Left cardiac atrium (tissue), 4 donors: ENCODE measurements at places on chromosomes 13 and 19. TPM values are rescaled to one million over a fixed set of nuclear protein-coding genes. Genes with fewer than 3 reads are reported as not detected.

Gene CEACAM4
- total RNA-seq, result 0.84 TPM

- no peak for DNase-seq
Measured at GRCh38 chr13:112911285-112911701, 57.7 kb upstream of the MCF2L start.

DNA sequence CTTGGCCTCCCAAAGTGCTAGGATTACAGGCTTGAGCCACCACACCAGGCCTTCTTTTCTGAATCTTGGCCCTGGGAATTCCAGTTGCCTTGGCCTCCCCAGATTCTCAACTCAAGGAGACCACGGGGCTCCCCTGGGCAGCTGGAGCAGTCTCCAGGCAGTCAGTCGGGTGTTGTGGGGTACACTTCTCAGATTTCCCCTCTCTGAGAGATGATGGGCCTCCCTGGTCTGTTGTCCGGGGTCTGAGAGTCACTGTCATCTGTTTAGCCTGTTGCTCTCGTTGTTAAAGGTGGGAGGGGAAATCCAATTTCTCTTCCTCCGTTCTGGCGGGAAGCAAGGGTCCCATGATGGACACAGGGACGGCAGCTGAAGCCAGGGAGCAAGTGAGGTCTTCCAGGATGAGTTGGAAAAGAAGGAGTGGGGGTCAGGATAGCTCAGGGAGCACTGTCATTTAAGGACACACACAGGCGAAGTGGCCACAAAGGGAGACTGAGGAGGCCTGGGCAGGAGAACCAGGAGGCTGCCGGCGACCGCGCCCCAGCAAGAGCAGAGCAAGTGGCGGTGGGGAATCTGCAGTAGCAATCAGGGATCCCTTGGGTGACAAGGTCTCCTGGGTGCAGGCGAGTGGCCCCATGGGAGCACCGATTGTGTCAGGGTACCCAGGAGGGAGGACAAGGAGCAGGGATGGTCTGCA is 15.7 kb downstream of the WTIP start:
- DNase-seq, result no peak

Gene IL17D
- total RNA-seq, result 1.8 TPM

DNA sequence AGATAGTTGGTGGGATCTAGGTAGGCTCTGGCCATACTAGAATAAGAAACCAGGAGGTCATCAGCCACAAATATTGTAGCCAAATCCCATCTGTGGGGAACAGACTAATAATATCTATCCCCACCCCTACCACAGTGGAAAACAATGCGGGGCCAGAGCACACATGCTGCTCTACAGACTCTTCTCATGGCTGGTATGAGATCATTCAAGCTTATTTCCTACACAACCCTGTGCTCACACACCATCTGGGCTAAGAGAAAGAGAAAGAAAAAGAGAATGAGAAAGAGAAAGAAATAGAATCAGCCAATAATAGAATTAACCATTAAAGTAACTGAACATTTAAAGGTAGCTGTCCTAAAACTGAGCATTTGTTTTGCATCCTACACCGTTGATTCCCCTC is 1268.4 kb upstream of the SPRY2 start:
- no peak for DNase-seq

Gene FBXO17
- 7.8 TPM for total RNA-seq

Gene SHKBP1
- 24.4 TPM for total RNA-seq

Gene ZNF431
- total RNA-seq, result 6.8 TPM

Gene TNNT1
- total RNA-seq, result 13.7 TPM

Gene CEACAM7
- total RNA-seq, result not detected

GRCh38 chr13:45055902-45056648 is 64.2 kb upstream of the GTF2F2 start:
- peak; percentile 25 for DNase-seq

GRCh38 chr19:16801600-16802013 is 27.6 kb upstream of the SIN3B start:
- no peak for DNase-seq

- no peak for DNase-seq
Measured at GRCh38 chr19:9799162-9799561, 19.7 kb downstream of the FBXL12 start.

GRCh38 chr13:24997367-24997967 is 98.5 kb upstream of the PABPC3 start:
- no peak for DNase-seq

DNA sequence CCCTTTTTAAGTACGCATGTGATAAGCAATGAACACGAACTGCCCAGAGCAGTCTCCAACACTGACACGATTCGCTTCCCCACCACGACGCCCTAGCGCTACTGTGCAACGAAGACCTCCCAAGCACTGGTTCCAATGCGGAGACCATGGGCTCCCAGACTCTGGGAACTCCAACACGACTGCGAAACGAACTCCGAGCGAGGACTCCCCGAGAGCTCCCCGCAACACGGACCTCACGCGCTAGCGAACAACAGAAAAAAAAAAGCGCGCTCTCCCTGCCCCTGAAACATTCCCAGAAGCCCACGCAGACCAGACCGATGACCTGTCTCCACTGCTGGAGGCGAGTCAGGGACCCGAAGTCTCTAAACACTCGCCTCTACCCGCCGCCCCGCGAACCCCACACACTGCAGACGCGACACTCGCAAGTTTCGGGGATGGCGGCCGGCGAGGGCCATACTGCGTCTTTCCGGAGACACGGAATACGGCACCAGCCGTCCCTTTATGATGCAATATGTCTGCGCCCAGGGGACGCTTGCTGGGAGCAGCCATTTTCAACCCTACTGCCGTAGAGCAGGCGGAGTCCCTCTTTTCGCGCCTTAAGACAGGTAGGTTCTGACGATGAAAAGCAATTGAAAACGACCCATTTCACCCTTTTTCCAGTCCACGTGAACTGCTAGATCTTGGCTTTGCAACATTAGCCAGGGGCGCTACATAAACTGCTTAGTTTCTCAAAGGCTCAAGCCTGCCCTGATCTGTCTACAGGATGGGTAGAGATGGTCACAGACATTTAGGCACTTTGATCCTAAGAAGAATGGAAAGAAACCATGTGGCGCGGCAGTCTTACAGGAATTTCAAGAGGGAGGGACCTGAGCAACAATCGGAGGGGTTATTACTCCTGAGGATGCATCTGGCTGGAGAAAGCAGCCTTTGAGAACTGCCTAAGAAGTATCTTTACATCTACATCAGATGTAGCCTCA is at the start of gene ZNF577:
Gene ZNF577 (minus strand): TSS at position 430 of the 977 bp plus-strand sequence. CDS start 7,569 bp downstream, outside the sequence.
- DNase-seq, result peak; percentile 93

Gene DMPK
- 200 TPM for total RNA-seq

DNA sequence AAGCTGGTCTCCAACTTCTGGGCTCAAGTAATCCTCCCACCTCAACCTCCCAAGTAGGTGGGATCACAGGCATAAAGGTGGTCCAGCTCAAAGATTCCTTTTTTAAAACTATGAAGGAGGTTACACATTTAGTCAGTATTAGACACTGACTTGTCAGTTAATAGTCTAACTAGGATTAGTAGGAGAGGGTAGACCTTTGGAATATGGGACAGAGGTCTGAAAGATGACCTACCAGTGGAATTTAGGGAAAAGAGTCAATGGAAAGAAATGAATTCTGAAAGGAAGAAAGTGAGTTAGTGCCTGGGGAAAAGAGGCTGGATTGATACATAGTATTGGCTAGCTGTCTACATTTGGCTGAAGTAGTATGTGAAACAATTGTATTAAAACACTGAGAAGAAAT is 220.7 kb downstream of the MZT1 start:
- DNase-seq, result no peak

DNA sequence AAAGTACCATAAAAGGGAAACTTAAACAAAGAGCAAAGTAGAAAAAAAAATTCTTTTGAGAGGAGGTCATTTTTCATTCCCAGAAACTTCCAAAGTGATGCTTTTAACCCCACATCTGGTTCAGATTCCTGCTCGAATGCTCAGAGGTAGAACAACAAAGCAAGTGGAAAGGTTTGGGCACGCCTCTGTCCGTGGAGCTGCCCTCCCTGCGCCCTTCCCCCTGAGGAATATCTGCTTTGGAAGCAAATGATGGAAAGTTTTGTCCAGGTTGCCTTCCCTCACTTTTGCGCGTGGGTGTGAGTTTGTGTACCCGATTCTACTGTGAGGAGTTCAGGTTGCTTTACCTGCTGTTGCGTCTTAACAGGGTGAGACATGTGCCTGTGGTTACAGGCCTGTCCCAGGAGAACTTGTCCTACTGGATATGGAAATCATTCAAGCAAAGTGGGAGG is 110.2 kb downstream of the KLF5 start:
- DNase-seq, result no peak

- no peak for DNase-seq
Measured at GRCh38 chr19:58395979-58396627, 647 bp downstream of the RNF225 start.

DNA sequence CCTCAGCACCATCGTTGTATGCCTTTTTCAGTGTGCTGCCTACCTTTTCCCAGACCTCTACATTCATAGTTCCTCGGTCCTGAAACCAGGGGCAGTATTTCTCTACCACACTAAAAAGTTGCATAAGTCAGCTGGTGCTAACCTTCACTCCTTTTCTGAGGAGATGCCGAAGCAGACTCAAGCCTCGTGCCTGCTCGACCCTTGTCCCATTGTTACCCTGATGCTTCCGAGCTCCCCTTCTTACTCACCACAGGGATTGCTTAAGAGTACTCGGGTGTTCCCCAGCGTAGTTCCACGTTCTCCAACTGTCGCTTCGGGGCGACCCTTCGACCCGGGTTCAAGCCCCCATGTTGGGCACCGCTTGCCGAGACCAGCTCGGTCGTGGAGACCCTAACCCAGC is 19.0 kb upstream of the IL17D start:
- no peak for DNase-seq

Gene RNF113B
- total RNA-seq, result not detected

GRCh38 chr19:13154911-13155471 is 4.8 kb downstream of the IER2 start:
- peak; percentile 77 for DNase-seq

- no peak for DNase-seq
Measured at GRCh38 chr13:70568571-70568970, 460.3 kb upstream of the KLHL1 start.

GRCh38 chr19:33039815-33040214 is 24.9 kb downstream of the RHPN2 start:
- DNase-seq, result no peak

- DNase-seq, result no peak
Measured at GRCh38 chr19:17529239-17530158, 18.1 kb downstream of the PGLS start.

GRCh38 chr13:41811588-41812021 is 149.3 kb downstream of the VWA8 start:
- DNase-seq, result no peak

GRCh38 chr13:29589967-29590366 is 5.5 kb downstream of the SLC7A1 start:
- DNase-seq, result no peak

GRCh38 chr13:53342623-53343360 is 314.2 kb downstream of the OLFM4 start:
- no peak for DNase-seq

GRCh38 chr19:37361994-37362393 is 8.9 kb upstream of the ZNF527 start:
- no peak for DNase-seq

DNA sequence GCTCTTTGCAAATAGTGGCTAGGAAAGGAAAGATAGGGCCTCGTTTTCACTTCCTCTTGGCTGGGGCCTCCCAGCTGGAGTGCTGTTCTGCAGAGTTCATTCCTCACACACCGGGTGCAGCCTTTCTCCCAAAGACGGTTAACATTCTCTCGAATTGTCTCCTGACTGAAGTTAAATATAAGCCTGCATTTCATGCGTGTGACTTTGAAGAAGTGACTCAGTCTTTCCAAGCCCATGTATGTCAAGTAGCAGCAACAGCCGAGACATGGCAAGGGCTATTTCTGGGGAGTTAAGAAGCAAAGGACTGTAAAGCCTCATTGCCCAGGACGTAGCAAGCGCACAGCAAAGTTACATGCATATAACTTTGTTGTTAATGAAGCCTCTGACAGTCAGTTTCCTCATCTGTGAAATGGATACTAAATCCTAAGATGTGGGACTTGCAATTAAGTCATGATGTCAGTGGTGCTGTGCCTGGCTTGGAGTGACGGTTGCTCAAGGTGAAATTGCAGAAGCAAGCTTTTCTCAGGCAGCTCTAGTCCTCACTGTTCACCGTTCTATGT is 502.4 kb downstream of the MYO16 start:
- no peak for DNase-seq
